ENCODE measurements at places on chromosomes 3 and 15.

DNA sequence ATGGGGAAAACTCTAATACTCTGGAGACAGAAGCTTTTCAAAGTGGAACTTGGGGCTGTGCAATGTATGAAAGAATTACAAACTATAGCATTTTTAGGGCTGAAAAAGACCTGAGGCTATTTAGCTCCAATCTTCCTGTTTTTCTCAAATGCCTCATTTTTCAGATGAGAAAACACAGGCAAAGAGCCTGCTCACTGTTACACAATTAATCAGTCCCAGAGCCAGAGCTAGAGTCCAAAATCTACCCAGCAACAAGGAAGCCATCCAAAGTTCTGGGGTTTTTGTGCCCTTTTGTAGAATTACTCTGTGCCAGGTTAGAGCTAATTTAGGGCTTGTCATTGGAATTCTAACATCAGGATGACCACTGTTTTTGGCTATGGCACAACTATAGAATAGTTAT is 45.5 kb downstream of the GPR149 start:
- DNase-seq, result no peak

- no peak for DNase-seq
These were observed 123.8 kb downstream of the C3orf70 start for GRCh38 chr3:185029086-185029485.

DNA sequence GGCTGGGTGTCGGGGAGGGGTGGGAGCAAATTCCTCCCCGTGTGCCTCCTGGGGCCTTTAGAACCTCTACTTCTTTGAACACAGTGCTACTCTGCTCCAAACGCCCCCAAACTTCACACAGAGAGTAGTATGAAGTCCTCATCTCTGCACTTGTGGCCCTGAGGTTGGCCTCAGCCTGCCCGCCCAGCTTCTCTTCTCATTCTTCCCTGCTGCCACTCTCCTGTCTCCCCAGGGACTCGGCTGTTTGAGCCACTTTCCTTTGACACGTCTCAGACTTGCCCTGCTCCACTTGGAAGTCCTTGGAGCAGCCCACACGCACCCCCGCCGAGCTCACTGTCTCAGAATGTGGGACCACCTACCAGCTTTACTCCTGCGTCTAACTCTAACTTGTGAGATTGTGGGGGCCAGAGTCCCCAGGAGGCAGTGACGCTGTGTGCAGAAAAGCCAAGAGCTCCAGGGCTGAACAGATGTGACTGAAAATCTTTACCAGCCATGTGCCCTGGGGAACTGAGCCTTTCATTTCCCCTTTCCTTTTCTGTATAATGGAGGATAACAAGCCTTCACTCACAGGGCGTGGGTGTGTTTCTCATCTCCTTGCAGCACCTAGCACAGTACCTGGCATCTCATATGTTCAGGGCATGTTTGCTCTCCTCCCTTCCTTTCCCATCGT is 233.6 kb upstream of the CTDSPL start:
- no peak for DNase-seq

- peak; percentile 83 for DNase-seq
These were observed 119.7 kb downstream of the SNRK start for GRCh38 chr3:43405888-43406642.

- DNase-seq, result no peak
These were observed 1390.9 kb upstream of the CADM2 start for GRCh38 chr3:83567935-83568334.

DNA sequence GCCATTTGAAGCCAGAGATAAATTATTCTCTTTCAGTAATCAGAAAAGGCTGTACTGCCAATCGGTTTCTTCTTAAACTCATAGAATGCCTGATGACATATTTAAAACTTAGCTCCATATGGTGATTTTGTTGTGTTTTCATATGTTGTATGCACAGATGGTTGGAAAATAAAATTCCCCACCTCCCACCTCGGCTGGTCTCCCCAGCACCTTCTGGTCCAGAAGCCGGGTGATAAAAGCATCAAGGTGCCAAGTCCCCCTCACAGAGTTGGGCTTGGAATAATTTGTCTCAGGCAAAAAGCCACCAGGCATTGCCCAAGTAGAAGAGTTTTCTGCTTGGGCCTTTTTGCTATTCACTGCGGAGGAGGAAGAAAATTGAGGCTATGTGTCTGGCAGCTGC is 18.4 kb downstream of the LARS2 start:
- no peak for DNase-seq

GRCh38 chr3:14126017-14126886 is 1.4 kb downstream of the TMEM43 start:
- DNase-seq, result peak; percentile 25

- DNase-seq, result no peak
These were observed 194.5 kb downstream of the RPLP1 start for GRCh38 chr15:69647142-69647513.
